ENCODE measurements at places on chromosomes 4 and X.

- DNase-seq, result no peak
Observed at GRCh38 chr4:48227662-48228061, 42.0 kb downstream of the TEC start.

GRCh38 chr4:151035328-151035727 lies 20.2 kb upstream of the LRBA start:
- DNase-seq, result no peak

DNA sequence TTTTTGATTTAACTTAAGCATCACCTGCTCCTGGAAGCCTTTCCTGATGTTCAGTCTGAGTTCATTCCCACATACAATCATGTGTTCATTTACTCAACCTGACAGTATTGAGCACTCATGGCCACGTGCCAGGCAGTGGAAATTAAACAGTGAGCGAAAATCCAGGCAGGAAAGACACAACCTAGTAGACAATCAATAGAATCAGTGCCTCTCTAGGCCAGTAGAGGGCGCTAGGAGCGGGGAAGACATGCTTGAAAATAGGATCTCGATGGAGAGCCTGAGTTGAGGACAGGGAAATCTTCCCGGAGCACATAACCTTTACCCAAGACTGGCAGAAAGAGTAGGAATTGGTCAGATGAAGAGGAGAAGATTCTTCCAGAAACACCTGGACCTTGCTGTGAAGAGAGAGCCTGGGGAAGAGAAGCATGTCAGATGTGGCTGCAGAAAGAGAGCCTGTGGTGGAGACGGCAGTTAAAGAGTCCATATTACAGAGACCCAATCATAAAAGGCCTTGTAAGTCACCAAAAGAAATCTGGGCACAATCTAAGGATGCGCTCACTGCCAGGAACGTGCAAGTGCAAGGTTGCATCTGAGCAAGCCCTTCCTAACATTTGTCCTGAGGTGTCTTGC lies 103.5 kb downstream of the LDB2 start:
- DNase-seq, result peak; percentile 4

GRCh38 chrX:39907964-39908661 lies 189.6 kb downstream of the BCOR start:
- no peak for DNase-seq

DNA sequence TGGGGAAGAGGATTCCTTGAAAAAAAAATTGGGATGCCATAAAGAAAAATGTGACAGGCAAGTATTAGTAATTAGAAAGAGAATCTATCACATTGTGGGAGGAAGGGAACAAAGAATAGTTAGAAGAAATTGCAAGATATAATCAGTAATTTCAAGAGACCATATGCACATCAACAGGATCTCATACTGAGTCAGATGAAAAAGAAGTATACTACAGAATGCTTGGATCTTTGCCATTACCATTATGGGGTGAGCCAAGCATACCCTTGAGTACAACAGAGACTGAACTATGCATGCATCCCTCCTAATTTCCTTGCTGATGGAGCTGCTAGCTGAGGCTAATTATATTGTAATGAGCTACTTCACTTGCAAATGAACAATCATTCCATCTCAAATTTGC lies 287.6 kb downstream of the PAPSS1 start:
- no peak for DNase-seq

DNA sequence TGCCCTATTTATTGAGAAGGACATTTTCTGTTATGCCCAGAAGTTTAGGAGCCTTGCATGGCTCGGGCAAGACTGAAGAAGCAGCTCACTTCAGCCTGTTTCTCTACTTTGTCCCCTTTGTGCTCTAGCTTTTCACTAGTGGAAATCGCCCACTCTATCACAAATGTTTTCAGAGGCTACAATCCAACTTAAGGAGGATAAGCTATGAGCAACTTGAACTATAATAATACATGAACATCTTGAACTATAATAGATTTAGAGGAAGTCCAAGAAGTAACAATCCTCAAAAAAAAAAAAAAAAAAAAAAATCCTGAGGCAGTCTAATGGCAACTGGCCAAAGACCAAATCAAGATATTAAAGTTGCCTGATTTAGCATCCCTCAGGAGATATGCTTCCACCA lies 452.3 kb downstream of the IL1RAPL1 start:
- no peak for DNase-seq

- no peak for DNase-seq
Observed at GRCh38 chr4:52914051-52914605, 52.0 kb downstream of the RASL11B start.

- no peak for DNase-seq
Observed at GRCh38 chr4:85187106-85187505, 220.6 kb upstream of the WDFY3 start.

GRCh38 chr4:111475666-111476065 lies 669.6 kb upstream of the FAM241A start:
- no peak for DNase-seq

DNA sequence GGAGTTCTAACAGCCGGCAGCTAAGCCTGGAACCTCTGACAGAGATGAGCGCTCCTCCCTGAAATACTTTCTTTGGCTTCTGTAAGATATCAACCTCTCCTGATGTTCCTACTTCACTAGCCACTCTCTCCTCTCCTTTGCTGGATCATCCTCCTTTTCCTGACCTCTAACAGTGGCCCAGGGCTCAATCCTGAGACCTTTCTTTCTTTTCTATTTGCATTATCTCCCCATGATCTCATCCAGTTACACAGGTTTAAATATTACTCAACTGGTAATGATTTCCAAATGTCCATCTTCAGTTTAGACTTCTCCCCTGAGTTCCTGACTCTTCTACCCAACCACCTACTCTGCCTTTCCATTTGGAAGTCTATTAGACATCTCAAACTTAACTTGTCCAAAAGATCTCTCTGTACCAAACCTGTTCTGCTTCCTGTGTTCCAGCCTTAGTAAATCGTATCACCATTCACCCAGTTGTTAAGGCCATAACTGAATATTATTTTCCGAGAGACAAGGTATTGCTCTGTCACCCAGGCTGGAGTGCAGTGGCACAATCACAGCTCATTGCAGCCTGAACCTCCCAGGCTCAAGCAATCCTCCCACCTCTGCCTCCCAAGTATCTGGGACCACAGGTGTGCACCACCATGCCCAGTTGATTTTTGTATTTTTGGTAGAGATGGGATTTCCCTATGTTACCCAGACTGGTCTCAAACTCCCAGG lies 41.1 kb downstream of the RFC1 start:
- DNase-seq, result no peak

- no peak for DNase-seq
Observed at GRCh38 chrX:36534900-36535299, 473.3 kb upstream of the FAM47C start.

GRCh38 chrX:63275127-63275526 lies 76.0 kb downstream of the SPIN4 start:
- no peak for DNase-seq

- DNase-seq, result no peak
Observed at GRCh38 chr4:874056-874455, 48.1 kb upstream of the CPLX1 start.

- no peak for DNase-seq
Observed at GRCh38 chr4:114378305-114378903, 220.2 kb upstream of the UGT8 start.

- no peak for DNase-seq
Observed at GRCh38 chr4:185662030-185662778, 126.9 kb upstream of the PDLIM3 start.

DNA sequence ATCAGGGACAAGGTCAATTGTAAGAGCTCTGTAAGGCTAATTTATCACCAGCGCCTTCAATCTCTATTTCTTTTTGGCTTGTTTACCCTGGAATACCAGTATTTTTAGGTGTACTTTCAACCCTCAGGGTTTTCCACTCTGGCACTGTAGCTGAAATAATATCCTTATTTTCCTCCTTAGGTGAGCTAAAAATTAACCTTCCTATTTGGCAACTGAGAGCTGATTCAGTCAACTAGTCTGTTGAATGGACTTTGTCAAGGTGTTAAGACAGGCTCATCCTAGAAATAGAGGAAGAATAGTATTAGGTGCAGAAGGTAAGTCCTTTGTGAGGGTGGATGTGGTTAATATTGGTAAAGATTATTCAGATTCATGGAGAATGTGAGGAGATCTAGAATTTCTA lies 101.3 kb upstream of the BANK1 start:
- no peak for DNase-seq

GRCh38 chr4:186058253-186058979 lies 10.5 kb upstream of the TLR3 start:
- DNase-seq, result no peak

GRCh38 chrX:57083143-57083542 lies 38.2 kb downstream of the SPIN2B start:
- no peak for DNase-seq

- DNase-seq, result no peak
Observed at GRCh38 chrX:154530286-154530685, 14.3 kb upstream of the FAM3A start.

DNA sequence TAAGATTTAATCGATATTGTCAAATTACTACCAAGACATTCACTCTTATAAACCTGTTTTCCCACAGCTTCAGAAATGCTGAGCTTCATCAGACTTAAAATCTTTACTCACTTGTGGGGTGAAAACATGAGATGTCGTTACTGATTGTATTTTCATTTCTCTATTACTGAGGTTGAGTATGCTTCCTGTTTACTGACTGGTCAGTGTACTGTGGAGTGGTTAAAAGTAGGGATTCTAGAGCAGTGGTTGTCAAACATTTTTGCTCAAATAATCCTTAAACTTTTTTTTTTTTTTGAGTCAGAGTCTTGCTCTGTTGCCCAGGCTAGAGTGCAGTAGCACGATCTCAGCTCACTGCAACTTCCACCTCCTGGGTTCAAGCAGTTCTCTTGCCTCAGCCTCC lies 50.3 kb downstream of the NSUN7 start:
- no peak for DNase-seq

- DNase-seq, result no peak
Observed at GRCh38 chrX:34381241-34381640, 249.1 kb upstream of the FAM47A start.

DNA sequence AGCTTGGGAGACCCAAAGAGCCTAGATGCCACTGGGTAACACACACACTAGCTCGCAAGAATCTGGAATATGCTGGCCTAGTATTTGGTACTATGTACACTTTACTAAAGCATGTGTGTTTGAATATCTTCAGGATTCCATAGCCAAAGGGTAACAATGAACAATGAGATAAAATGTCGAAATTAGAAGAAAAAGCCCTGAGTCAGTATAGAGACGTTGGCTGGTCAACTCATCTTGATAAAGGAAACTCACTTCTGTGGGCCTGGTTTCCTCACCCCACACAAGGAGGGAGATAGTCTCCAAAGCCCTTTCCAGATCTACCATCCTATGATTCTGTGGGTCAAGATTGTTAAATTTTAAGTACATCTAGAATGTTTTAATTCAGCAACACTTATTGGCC lies 6.9 kb downstream of the ZDHHC9 start:
- DNase-seq, result no peak

DNA sequence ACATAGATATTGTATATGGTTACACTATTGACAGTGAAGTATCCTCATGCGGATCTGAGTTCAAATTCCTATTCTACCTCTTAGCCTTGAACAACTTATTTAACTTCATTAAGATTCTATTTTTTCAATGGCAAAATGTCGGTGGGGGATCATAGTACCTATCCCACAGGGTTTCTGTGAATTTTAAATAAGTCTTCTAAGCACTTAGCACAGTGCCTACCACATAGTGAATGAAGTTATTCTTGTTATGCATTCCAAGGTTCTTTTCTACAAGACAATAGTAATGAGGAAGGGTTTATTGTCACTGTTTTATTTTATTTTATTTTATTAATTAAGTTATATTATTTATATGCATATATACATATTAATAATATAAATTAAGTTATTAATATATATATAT lies 8.8 kb upstream of the ENAM start:
- DNase-seq, result no peak

GRCh38 chr4:10811991-10812390 lies 127.4 kb upstream of the CLNK start:
- no peak for DNase-seq

DNA sequence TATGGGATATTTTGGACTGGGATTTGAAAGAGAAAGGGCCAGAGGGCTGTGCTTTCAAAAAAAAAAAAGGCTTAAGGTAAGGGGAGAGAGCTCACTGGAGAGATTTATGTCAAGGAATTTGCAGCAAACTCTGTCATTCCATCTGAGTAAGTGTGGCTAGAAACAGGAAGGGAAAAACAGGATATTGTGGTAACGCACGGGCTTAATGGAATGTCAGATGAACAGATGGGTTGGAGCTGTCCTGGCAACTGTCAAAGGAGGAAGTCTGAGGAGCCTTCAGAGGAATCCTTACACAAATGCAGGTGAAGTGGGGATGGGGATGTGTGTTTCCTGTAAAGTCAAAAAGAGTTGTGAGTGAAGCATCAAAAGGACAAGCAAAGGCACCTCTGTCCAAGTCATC lies 15.1 kb upstream of the NKX3-2 start:
- no peak for DNase-seq

DNA sequence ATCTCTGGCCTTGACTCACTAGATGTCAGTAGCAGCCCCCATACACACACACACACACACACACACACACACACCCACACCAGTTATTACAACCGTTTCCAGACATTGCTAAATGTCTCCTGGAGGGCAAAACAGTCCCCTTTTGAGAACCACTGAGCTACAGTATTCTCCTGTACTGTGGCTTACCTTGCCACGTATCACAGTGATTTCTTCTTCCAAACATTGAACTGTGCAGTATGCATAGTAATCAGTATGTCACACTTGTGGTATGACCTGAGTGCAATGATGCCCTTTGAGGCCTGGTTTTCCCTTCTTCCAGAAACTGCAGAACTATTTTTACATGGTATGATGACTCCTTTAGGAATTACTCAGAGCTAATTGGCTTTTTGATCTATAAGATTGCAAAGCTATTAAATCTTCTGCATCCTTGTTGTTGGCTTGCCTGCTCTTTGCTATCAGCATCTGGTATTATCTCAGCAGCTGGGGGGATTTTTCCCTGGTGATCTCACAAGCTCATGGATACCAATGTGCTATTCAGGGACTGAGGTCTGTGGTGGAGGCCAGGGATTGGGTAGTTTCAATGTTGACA lies 3.6 kb upstream of the THOC2 start:
- DNase-seq, result no peak

DNA sequence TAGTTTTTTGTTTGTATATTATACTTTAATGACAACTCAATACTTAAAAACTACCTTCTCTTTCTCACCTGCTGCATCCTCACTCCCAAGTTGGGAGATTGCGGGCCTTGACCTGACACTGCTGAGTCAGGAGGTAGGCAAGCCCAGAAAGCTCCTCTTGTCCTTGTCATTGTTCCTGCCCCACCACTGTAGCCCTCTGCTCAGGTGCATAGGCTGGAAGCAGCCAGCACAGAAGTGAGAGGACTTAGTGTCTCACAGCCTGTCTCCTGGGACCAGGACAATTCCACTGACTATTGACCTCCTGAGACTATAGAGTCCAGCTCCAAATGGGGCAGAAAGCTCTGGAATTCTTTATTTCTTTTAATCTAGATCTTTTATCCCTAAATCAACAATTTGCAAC lies 123.5 kb upstream of the NDP start:
- DNase-seq, result no peak

GRCh38 chr4:39134683-39135306 lies 47.5 kb upstream of the WDR19 start:
- DNase-seq, result no peak

GRCh38 chr4:185379326-185380295 lies 16.1 kb downstream of the LRP2BP start:
- DNase-seq, result no peak

GRCh38 chr4:19030048-19030447 lies 1008.5 kb upstream of the LCORL start:
- no peak for DNase-seq

Measured in activated T-cell treated with anti-CD3 and anti-CD28 coated beads for 24 hours (primary cell).